Astrocyte (in vitro differentiated cells and primary cell): ENCODE measurements at places on chromosomes 7 and 10. TPM values are rescaled to one million over a fixed set of nuclear protein-coding genes. Genes with fewer than 3 reads are reported as not detected.
A peak's percentile ranks its signal among the peaks of the same experiment; 100 is the strongest.

The LRMDA gene
- total RNA-seq, result 2.2 and 2.7 TPM in 2 replicates

The NEUROD6 gene
- total RNA-seq, result not detected in 2 replicates

The PRKG1 gene
- total RNA-seq, result 2.8 and 3.1 TPM in 2 replicates

The MYL10 gene
- 0.73 and 2.8 TPM in 2 replicates for total RNA-seq

The NANOS1 gene
- 3.0 and 4.7 TPM in 2 replicates for total RNA-seq

The CPA4 gene
- 98.6 and 111 TPM in 2 replicates for total RNA-seq

The CDC14C gene
- total RNA-seq, result 0.14 and 0.17 TPM in 2 replicates

The OAT gene
- 119 and 120 TPM in 2 replicates for total RNA-seq

- no peaks in the 10 kb centered on the region for H3K4me1 ChIP-seq
- DNase-seq, result no peak
- no peaks in the 10 kb centered on the region for H3K27me3 ChIP-seq
- H3K4me3 ChIP-seq, result no peak overlapping the region
- H3K36me3 ChIP-seq, result no peaks in the 10 kb centered on the region
Measured at GRCh38 chr7:111865430-111865829, 303.1 kb upstream of the IMMP2L start.

- H3K36me3 ChIP-seq, result no peaks in the 10 kb centered on the region
- DNase-seq, result peak; percentile 96
- no peak overlapping the region for H3K4me3 ChIP-seq
- H3K27ac ChIP-seq, result peak overlapping the region; percentile 30
- peaks cover 9% of the 10 kb centered on the region for H3K4me1 ChIP-seq
Measured at GRCh38 chr10:125691160-125691981, 8.4 kb upstream of the TEX36 start.

DNA sequence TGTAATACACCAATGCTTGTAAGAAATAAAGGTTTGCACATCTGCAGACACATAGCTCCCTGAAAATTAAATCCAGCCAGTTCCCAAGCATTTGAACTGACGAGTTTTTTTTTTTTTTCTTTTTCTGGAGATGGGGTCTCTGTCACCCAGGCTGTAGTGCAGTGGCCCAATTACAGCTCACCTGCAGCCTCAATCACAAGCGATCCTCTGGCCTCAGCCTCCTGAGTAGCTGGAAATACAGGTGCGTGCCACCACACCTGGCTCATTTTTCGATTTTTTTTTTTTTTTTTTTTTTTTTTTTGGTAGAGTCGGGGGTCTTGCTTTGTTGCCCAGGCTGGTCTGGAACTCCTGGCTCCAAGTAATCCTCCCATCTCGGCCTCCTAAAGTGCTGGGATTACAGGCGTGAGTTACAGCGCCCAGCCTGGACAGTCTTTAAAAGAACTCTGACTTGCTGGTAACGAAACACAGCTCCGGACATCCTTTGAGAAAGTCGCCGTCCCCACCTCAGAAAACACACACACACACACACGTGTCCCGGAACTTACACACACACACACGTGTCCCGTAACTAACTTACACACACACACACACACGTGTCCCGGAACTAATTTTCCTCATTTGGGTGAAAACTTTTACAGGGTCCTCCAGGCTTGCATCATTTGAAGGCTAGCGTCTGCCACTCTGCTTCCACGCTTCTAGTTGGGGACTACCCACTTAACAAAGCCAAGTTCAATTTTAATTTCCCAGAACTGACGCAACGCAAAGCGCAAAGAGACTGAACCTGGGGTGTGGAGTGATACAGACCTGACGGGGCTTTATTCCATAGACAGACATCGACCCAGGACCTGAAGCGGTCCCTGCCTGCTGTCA lies 18.6 kb downstream of the OCM2 start:
- peak overlapping the region; percentile 90 for H3K4me3 ChIP-seq
- no peaks in the 10 kb centered on the region for H3K27me3 ChIP-seq
- H3K4me1 ChIP-seq, result no peaks in the 10 kb centered on the region
- peak; percentile 19 for DNase-seq

GRCh38 chr10:66085906-66086305 lies 839.9 kb upstream of the LRRTM3 start:
- no peak overlapping the region for H3K27ac ChIP-seq
- H3K4me1 ChIP-seq, result no peaks in the 10 kb centered on the region
- H3K4me3 ChIP-seq, result no peak overlapping the region
- H3K27me3 ChIP-seq, result no peaks in the 10 kb centered on the region
- DNase-seq, result no peak

GRCh38 chr7:146290746-146291145 lies 174.1 kb downstream of the CNTNAP2 start:
- H3K4me1 ChIP-seq, result no peaks in the 10 kb centered on the region
- H3K27ac ChIP-seq, result no peak overlapping the region
- no peaks in the 10 kb centered on the region for H3K27me3 ChIP-seq

GRCh38 chr10:79025199-79025832 lies 43.5 kb upstream of the ZMIZ1 start:
- no peak for DNase-seq
- H3K27ac ChIP-seq, result no peak overlapping the region
- no peaks in the 10 kb centered on the region for H3K4me1 ChIP-seq
- H3K27me3 ChIP-seq, result peaks cover 4% of the 10 kb centered on the region
- no peaks in the 10 kb centered on the region for H3K36me3 ChIP-seq

DNA sequence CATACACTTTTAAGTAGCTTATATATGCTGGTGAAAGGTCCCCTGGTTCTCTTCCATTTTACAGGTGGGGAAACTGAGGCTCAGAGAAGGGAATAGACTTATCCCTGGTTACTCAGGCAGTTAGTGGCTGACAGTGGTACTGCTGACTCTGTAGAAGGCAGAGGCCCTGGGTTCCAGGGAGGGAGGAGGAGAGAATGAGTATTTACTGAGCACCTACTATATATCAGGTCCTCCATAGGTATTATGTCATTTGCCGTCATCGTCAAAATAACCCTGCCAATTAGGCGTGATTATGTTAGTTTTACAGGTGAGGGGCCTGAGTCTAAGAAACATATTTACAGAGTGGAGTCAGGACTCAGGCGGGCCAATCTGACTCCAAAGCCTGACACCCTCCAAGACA lies 13.3 kb upstream of the PALD1 start:
- H3K4me3 ChIP-seq, result no peak overlapping the region
- no peak for DNase-seq
- H3K27ac ChIP-seq, result no peak overlapping the region
- no peaks in the 10 kb centered on the region for H3K4me1 ChIP-seq

GRCh38 chr7:117036053-117036669 lies 82.9 kb downstream of the ST7 start:
- H3K36me3 ChIP-seq, result no peaks in the 10 kb centered on the region
- H3K27me3 ChIP-seq, result no peaks in the 10 kb centered on the region
- H3K4me3 ChIP-seq, result no peak overlapping the region
- H3K4me1 ChIP-seq, result peaks cover 4% of the 10 kb centered on the region
- DNase-seq, result no peak

DNA sequence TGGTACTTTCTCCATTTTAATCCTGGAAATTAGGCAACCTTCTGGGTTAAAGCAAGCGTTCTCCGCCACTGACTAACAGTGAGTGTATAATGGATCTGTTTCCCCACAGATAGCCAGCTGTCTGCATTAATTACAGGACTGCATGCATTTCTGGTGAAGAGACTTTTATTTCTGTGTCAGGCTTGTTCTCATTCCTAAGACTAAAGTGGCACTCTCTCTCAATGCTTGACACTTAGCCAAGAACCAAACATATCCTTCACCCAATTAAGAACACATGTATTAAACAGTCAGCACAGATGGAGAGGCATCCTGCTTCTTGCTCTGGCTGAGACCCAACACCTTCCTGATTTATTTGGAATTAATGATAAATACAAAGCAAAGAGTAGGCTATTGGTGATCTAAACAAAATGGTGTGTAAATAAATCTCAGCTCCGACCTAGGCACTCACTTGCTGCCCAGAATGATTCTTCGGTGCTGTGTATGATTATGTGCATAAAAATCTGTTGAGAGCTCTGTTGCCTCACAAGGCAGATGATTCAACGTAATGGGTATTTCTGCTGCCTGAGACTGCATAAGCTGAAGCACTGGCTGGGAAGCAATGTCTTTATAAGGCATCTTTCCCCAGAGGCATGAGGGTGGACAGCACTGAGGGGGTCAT lies 16.8 kb downstream of the CALU start:
- peaks cover 24% of the 10 kb centered on the region for H3K4me1 ChIP-seq
- peak overlapping the region; percentile 85 for H3K27ac ChIP-seq
- H3K4me3 ChIP-seq, result no peak overlapping the region
- no peaks in the 10 kb centered on the region for H3K27me3 ChIP-seq
- peaks cover 71% of the 10 kb centered on the region for H3K36me3 ChIP-seq
- DNase-seq, result peak; percentile 91

GRCh38 chr7:70317356-70317755 lies 719.1 kb downstream of the AUTS2 start:
- no peaks in the 10 kb centered on the region for H3K36me3 ChIP-seq
- H3K27ac ChIP-seq, result no peak overlapping the region
- peak; percentile 56 for DNase-seq
- peaks cover 3% of the 10 kb centered on the region for H3K4me1 ChIP-seq
- H3K4me3 ChIP-seq, result no peak overlapping the region

- DNase-seq, result peak; percentile 30
- no peaks in the 10 kb centered on the region for H3K27me3 ChIP-seq
- no peak overlapping the region for H3K4me3 ChIP-seq
- no peaks in the 10 kb centered on the region for H3K36me3 ChIP-seq
- no peak overlapping the region for H3K27ac ChIP-seq
Measured at GRCh38 chr10:91350651-91351081, 59.5 kb upstream of the HECTD2 start.

- H3K4me1 ChIP-seq, result no peaks in the 10 kb centered on the region
- H3K27ac ChIP-seq, result no peak overlapping the region
- no peak for DNase-seq
- H3K27me3 ChIP-seq, result peaks cover 72% of the 10 kb centered on the region
- no peak overlapping the region for H3K4me3 ChIP-seq
Measured at GRCh38 chr10:100655760-100656421, 89.5 kb upstream of the PAX2 start.
